Lung (tissue), 17 donors: ENCODE measurements at places on chromosomes 12 and 14.

GRCh38 chr12:30822385-30823155, 67.8 kb upstream of the CAPRIN2 start:
- peak; percentile 78 for DNase-seq

GRCh38 chr12:45343269-45344051, 127.6 kb downstream of the ANO6 start:
- DNase-seq: no peak

- no peak for DNase-seq
Observed at GRCh38 chr12:76792828-76793227, 28.9 kb downstream of the ZDHHC17 start.

DNA sequence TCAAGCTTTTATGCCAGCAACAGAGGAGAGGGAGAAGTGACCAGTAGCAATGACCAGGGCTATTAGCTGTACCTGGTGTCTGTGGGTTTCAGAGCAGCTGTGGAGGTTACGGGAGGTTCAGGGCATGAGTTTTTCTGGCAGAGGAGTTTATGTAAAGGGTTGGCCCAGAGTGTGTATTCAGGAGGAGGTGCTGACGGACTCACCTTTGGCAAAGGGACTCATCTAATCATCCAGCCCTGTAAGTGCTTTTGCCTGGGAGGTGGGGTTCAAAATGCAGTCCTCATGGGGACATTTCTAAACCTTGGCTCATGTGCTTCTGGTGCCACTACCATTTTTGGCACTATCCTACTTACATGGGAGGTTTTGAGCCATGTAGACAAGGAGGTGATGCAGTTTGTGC, 95.3 kb downstream of the DAD1 start:
- DNase-seq: no peak

- no peak for DNase-seq
Observed at GRCh38 chr14:79443602-79444001, 767.7 kb downstream of the DIO2 start.

- DNase-seq: no peak
Observed at GRCh38 chr12:24960222-24960855, 11.4 kb upstream of the BCAT1 start.

- no peak for DNase-seq
Observed at GRCh38 chr12:44389038-44389437, 487.1 kb downstream of the NELL2 start.

- DNase-seq: peak; percentile 76
Observed at GRCh38 chr12:52020539-52021336, 14.0 kb downstream of the TAMALIN start.

DNA sequence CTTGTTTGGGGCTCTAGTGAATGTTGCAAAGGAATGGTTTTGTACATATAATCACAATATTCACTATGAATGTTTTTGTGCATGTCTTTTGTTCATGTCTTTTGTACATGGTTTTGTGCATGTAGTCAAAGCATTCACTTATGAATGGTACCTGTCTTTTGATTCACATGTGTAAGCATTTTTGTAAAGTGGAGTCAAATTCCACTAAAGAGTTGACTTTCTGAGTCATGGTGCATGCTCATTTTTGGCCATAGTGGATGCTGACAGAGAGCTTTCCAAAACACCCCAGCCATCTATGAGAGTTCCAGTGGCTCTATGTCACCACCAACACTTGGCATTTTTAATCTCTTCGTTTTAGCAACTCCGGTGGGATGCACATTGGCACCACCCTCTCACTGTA, 1185.9 kb upstream of the TMEM132C start:
- no peak for DNase-seq

GRCh38 chr12:93056971-93057535, 128.0 kb upstream of the EEA1 start:
- peak; percentile 61 for DNase-seq

DNA sequence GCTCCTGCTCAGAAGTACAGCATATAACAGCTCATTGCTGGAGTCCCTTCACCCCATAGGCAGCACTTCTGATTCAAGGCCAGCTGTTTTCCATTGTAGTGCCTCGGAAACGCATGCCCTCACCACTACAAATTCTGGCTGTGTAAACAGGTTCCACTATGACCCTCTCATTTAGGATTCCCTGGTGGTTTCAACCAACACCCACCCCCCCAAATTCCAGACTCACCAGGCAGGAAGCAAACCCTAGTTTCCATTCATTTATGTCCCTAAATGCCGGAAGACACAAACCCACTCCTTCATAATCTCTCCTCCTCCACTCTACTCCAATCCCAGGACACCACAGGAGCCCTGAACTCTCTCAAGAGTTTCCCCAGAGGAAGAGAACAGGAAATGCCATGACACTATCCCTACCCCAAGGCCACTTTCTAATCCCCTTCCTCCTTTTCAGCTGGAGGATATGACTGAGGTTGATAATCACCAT, 75.9 kb upstream of the TMPO start:
- DNase-seq: peak; percentile 68

DNA sequence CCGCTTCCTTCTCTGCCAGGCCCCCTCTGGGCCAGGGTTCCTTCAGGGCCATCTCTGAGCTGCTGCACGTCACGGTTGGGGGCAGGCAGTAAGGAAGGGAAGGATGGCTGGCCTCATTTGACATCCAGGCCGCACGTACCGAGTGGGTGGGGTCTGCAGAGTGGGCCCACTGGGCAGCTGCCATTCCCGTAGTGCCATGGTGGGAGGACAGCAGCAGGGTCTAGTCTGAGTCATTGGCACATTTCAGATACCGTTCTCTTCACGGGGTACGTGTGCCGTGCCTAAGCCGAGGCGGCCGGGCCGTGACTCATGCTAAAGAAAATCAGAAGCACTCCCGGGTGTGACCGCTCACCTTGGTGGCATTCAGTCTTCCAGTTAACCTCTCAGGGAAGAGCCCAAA, 43.9 kb downstream of the IL31 start:
- DNase-seq: no peak

GRCh38 chr12:100020370-100020769, 35.6 kb upstream of the ANKS1B start:
- no peak for DNase-seq

GRCh38 chr12:106894774-106895173, 60.9 kb upstream of the TMEM263 start:
- DNase-seq: no peak

GRCh38 chr14:79294499-79294898, 916.8 kb downstream of the DIO2 start:
- no peak for DNase-seq

DNA sequence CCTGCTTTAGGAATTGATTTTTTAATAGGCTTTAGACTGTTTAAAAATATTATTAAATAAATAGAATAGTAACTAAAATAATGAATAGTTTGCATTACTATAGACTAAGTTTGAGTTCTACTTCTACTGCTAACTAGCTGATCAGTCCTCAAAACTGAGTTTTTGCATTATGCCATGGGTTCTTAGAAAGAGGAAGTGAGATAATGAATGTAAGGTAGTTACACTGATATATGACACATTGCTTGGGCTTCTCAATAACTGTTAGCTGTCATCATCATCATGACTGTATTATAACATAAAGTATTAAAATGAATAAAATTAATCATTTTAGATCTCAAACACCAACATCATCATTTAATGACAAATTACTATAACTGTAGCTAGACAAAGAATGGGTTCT, 949.7 kb downstream of the TRHDE start:
- no peak for DNase-seq

DNA sequence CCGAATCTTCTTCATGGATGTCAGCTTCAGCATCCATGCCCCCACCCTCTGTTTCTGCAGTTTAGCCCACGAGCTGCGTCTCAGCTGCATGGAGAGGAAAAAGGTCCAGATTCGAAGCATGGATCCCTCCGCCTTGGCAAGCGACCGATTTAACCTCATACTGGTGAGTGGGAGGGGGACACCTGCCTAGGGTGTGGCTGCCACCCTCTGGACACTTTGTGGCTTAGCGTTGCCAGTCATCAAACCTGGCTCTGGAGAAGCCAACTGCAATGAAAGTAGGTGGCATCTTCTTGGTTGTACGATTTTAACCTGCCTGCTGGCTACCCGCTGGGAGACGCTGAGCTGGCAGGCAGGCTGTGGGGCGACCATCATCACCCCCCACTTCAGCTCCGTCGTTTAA, 16.7 kb downstream of the DCAF4 start:
- no peak for DNase-seq

DNA sequence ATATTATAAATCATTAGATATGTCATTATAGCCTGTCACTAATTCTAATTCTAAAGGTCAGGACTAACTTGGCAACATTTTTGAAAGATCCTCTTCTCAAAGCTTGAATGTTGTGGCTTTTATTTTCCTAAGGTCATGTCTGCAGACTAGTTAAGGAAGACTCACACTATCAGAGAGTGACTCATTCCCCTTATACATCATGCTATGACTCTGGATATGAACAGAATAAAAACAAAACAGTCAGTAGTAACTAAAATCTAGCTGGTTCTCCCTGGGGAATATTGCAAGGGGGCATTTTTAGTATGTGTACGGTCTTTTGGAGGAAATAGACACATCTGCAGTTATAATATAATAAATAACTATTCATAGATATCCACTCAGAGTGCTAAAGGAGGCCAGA, 170.6 kb downstream of the SLC2A13 start:
- no peak for DNase-seq

DNA sequence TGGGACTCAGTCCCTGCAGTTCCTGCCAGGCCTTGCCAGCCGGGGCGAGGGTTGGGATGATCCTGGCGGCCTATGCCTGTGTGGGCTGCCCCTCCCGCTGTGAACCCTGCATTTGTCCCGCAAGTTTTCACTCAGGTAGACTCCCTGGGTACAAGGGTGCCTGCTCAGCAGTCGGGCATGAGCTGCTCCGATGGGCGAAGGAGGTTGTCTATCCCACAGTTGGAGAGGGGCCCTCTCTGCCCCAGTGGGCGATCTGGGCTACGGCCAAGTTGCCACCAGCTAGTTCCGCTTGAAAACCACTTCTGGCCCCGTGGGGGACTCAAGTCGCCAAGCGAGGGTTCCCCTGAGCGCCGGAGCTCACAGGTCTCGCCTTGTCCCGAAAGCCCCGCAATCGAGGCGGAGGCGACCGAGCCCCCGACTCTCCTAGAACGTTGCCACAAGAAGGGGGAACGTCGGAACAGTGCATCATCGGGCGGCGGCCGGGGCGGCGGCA, 365 bp upstream of the TPI1 start:
- DNase-seq: no peak

DNA sequence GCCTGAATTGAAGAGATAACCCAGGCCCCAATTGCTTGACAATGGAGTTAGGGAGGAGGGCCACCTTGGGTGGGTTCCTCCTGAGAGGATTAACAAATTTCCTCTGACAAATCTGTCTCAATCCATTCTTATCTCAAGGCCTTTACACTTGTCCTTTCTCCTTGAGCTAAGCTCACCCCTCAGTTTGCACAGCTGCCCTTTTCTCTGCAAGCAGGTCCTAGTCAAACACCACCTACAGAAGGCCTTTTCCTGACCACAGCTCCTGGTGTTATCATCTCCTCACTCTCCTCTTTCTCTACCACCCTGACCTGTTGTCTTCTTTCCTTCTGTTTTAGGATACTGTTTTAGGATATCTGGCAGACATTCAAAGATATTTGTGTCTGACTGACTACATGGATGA, 26.4 kb upstream of the GSC start:
- no peak for DNase-seq
